Tibial nerve (tissue), 4 donors: ENCODE measurements at places on chromosomes 7 and 10. TPM values are rescaled to one million over a fixed set of nuclear protein-coding genes. Genes with fewer than 3 reads are reported as not detected.

NPY4R2 gene
- total RNA-seq: not detected

CACNB2 gene
- total RNA-seq: 13.8 TPM

ADD3 gene
- 208 TPM for total RNA-seq

SYPL1 gene
- 79.5 TPM for total RNA-seq

GBF1 gene
- 36.0 TPM for total RNA-seq

HDAC9 gene
- 11.8 TPM for total RNA-seq

GIMAP4 gene
- total RNA-seq: 23.7 TPM

TMEM140 gene
- total RNA-seq: 33.2 TPM

GPR15LG gene
- total RNA-seq: not detected
